ENCODE measurements at places on chromosomes 12 and 14.

DNA sequence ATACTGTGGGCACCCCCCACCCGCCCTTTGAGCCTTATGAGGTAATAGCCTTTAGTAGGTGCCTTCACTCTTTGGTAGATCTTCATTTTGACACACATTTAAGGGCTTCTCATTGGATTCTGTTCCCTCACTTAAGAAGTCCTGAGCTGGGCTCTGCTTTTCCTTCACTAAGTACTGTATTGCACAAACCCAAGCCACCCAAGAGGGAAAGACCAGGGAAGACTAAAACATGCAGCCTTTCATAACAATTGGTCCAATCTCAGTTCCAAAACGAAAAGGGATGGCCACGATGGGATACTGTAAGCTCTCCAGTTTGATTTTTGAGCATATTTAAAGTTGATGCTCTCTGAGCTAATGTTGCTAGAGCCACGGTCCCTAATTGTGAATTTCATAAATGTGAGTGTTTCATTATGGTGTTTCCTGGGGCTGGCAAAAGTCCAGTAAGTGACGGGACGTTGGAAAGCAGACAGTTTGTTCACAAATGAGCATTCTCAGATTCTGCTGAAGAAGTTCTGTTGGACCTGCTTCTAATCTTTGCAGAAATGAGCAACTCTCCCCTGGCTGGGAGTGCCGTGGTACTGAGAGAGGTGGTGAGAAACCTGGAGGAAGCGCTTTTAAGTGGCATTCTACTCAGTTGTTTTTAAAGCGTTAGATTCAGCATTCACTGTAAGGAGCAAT, 9.4 kb downstream of the SSPN start:
- DNase-seq: no peak

- no peak for DNase-seq
Measured at GRCh38 chr14:32090686-32091085, 13.6 kb downstream of the ARHGAP5 start.

DNA sequence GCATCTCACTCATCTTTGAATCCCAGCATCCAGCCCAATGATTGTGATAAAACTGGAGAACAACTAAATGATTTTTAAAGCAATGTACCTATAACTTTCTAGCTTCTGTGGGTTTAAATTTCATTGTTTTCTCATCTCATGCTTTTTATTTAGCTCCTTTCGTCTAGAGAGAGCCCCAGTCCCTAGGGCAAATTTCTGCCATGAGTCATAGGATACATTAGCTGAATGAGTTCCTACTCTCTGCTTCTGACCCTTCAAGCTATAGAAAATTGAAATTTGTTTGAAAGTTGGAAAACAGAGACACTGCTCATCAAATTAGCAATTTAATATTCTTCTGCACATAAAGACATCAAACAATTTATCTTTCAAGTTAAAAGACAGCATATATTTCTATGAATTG, 113.9 kb downstream of the KIF21A start:
- no peak for DNase-seq

- no peak for DNase-seq
Measured at GRCh38 chr14:75051556-75051899, 261 bp upstream of the MLH3 start.

GRCh38 chr14:23323838-23324454, 2.7 kb downstream of the PABPN1 start:
- no peak for DNase-seq

DNA sequence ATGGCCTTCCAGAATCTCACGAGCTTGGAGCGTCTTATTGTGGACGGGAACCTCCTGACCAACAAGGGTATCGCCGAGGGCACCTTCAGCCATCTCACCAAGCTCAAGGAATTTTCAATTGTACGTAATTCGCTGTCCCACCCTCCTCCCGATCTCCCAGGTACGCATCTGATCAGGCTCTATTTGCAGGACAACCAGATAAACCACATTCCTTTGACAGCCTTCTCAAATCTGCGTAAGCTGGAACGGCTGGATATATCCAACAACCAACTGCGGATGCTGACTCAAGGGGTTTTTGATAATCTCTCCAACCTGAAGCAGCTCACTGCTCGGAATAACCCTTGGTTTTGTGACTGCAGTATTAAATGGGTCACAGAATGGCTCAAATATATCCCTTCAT, 92.2 kb downstream of the FLRT2 start:
- DNase-seq: no peak

DNA sequence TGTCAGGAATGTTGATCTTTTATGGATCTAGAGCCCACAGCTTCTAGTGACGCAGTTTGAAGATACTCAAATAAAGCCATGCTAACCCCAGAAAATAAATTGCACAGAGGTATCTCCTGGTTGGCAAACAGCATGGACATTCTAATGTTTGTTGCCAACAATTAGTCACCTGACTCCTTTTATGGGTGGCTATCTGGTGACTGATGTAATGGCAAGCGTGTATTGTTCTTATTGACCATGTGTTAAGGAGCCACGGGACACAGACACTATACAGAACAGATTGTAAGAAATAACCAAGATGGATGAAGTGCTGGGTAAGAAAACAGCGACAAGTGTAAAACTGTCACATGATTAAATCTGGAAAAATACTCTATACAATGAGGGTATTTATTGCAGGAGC, 401.3 kb upstream of the PDE3A start:
- DNase-seq: no peak

DNA sequence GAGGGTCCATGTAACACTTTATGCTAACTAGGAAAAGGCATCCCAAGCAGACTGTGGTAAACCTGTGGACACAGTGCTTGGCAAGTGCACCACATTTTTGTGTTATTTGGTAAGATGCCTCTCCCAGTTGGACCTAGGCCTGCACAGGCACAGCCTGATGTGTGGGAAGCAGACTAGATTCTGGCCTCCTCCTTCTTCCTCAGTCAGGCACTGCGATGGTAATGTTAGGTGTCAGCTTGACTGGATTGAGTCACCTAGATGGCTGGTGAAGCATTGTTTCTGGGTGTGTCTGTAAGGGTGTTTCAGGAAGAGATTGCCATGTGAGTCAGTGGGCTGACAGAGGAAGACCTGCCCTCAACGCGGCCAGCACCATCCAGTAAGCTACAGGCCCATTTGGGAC, 25.3 kb upstream of the RHOJ start:
- DNase-seq: no peak

GRCh38 chr14:54782751-54783659, 119.6 kb downstream of the GCH1 start:
- DNase-seq: no peak

DNA sequence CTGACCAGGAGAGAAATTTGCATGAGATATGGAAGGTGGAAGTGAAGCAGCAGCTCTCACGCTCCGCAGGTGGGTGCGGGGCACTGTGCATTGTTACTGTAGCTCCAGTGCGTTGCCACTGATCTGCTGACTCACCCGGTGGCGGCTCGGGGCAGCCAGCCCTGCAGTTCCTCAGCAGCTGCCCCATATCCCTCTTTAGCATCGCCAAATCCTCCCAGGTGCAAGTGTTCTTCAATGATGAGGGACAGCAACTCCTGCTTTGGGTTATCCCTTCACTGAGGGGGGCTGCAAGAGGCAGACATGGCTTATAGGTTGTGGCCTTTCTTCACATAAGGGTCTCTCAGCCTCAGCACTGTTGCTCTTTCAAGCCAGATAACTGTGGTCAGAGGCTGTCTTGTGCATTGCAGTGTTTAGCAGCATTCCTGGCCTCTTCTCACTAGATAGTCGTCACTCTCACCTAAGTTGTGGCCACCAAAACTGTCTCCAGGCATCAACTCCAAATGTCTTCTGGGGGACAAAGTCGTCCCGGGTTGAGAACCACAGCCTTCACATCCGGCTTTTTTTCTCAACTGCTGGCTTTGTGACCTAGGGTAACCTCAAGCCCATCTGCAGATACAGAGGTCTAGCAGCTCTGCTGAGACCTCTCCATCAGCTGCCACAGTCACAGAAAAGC, 180.8 kb downstream of the EFCAB11 start:
- DNase-seq: peak; percentile 79

GRCh38 chr12:39442831-39443080, 164 bp downstream of the KIF21A start:
- DNase-seq: no peak

- DNase-seq: no peak
Measured at GRCh38 chr14:93712079-93712837, 76.0 kb downstream of the PRIMA1 start.

- peak; percentile 96 for DNase-seq
Measured at GRCh38 chr12:685388-685787, 22.1 kb upstream of the NINJ2 start.

DNA sequence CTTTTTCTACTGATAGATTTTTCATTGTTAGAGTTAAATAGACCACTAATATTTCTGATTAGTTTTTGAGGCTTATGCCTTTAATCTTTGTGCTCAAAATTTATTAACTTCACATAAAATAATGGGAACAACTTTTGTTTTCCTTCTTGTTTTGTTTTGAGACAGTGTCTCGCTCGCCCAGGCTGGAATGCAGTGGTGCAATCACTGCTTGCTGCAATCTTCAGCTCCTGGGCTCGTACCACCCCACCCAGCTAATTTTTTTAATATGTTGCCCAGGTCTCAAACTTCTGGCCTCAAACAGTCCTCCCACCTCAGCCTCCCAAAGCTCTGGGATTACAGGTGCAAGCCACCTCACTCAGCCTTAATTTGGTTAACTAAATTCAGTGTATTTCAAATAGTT, 16.8 kb downstream of the SCFD1 start:
- DNase-seq: no peak

- no peak for DNase-seq
Measured at GRCh38 chr12:108400900-108401480, 61.9 kb upstream of the CMKLR1 start.

- no peak for DNase-seq
Measured at GRCh38 chr12:105507311-105508038, 177.0 kb downstream of the C12orf75 start.

DNA sequence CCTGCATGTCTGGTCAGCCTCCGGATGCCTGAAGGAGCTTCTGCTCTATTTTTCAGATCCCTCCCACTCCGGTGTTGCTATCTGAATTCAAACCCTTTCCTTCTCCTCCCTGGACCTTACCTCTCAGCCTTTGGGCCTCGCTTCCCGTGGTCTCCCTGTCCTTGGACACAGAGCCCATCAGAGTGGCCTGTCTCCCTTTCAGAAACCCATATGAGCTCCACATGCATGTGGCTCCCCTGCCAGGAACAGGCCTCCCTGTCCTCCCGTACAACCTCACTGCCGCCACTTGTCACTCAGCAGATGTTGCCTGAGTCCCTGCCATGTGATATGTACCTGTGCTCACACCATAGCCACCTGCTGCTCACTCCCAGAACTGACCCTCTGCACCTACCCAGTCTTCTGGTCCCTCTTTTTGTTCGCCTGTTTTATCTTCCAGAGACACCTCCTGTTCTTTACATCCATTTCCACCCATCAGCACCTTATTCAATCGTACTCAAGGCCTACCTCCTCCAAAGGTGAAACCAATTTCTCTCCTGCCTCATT, 182.5 kb downstream of the ZFP36L1 start:
- no peak for DNase-seq

- no peak for DNase-seq
Measured at GRCh38 chr12:30988646-30989286, 62.2 kb downstream of the TSPAN11 start.

DNA sequence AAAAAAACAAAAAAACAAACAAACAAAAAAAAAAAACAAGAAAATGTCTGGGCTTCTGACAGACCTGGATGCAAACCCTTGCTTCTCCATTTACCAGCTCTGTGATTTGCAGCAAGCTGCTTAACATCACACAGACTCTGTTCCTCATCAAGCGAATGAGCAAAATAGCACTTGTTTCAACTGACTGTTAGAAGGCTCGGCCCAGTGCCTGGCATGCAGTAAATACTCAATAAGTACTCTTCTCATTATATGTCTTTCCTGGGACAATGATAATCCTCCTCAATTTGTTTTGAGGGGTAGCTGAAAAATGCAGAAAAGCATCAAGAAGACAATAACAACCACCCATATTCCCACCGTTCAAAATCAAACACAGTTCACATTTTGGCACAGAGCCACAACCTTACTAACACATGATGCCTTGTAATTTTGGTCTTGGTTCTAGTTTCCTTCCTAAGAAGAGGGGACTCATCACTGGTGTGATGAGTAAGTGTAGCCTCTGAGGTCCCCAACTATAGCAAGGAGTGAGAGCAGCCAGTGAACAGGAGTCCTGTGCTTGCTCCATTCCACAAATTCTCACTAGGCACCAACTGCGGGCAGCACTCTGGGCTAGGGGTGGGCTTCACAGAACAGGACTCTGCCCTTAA, 60.4 kb downstream of the TTC7B start:
- no peak for DNase-seq

DNA sequence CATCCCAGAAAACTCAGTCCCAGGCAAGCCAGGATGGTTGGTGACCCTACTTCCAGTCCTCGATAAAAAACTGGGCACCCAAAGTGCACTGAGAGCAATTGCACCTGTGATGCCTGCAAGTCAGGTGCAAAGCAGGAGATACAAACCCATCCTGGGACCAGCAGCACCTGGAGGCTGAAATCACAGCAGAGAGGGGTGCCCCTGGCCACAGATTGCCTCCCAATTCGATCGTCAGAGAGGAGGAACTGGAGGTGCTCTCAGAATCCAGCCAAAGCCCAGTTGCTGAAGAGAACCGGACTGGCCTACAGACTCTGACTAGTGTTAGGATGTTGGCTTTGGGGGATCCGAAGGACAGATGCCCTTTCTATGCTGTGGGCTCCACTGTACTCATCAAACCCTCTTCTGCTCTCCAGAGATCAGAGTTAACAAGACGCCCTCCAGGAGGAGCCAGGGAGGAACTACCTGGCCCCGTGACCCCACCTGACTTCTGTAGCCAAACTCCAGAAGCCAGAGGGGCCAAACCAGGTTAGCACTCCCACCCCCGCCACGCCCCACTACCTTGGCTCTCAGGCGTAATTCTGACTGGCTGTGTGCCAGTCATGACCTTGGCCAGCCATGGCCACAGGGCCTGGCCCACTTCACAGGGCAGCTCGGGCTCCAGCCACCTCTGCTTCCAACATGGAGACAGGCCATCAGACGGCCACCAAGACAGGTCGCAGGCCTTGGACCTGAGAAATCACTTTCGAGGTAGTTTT, 284.5 kb upstream of the RTL1 start:
- DNase-seq: no peak

DNA sequence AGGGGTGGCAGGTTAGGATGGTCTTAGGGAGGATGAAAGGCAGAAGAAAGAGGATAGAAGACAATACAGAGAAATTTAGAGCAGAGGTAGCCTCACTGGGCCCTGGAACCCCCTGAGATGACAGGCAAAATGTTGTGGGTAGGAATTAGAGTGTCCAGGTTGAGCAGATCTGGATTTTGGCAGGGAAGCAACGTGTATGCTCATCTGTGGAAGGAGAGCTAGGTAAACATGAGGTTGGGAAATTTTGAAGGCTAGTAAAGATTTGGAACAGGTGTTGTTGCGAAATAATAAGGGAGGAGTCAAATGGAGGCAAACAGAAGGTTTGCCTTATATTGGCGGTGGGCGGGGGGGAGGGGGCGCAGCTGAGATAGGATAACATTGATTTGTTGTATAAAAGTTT, 5.3 kb downstream of the HSD17B6 start:
- no peak for DNase-seq

DNA sequence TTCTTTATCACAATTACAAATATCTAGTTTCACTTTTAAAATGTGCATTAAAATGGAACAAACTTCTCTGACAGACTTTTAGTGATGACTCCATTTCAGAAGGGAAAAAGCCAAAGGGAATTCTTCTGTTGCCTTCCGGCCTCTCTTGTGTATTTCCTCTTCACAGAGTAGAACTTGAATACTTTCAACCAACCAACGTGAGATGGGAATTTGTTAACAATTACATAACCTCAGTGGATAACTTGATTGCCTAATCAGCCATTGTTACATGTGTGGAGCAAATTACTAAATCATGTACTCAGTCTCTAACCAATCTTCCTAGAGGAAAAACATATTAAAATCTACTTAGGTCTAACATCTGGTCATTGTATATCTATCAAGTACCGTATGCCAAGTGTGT, 291.1 kb downstream of the SYT1 start:
- DNase-seq: no peak

- no peak for DNase-seq
Measured at GRCh38 chr14:88834883-88835431, 10.5 kb downstream of the TTC8 start.

Measured in CD4-positive, CD25-positive, alpha-beta regulatory T cell (primary cell).